ENCODE measurements at places on chromosomes 1 and 21.
A peak's percentile ranks its signal among the peaks of the same experiment; 100 is the strongest.

DNA sequence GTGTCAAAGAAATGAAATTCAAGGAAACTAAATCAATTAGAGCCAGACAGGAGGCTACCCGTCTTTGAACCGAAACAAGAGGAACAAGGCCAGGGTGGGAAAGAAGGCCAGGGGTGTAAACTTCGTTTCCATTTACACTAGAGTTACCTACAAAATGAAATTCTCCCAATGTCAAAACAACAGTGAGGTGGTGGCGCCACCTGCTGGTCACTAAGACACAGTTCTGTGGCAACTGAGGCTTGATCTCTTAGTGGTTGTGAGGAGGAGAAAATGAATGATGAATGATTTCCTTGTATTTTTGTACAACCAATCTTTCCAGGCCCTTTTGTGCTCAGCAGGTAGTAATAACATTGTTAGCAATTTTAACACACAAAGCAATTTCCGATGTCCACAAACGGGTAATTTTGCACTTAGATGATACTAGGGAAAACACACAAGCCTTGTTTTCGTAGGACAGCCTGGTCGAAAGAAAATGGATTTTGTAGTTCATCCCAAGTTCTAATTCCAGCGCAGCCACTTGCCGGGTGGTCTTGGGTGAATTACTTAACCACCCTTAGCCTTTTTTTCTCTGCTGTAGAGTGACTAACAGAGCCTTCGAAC is 54.8 kb upstream of the SOD1 start:
- no peak overlapping the region for H3K27ac ChIP-seq
- DNase-seq: peak; percentile 42
- no peaks in the 10 kb centered on the region for H3K36me3 ChIP-seq
- H3K4me1 ChIP-seq: no peaks in the 10 kb centered on the region

GRCh38 chr1:30888391-30888790 is 20.2 kb downstream of the SDC3 start:
- H3K27me3 ChIP-seq: no peaks in the 10 kb centered on the region
- DNase-seq: peak; percentile 92
- no peak overlapping the region for H3K4me3 ChIP-seq
- peak overlapping the region; percentile 92 for H3K27ac ChIP-seq
- peaks cover 55% of the 10 kb centered on the region for H3K4me1 ChIP-seq

DNA sequence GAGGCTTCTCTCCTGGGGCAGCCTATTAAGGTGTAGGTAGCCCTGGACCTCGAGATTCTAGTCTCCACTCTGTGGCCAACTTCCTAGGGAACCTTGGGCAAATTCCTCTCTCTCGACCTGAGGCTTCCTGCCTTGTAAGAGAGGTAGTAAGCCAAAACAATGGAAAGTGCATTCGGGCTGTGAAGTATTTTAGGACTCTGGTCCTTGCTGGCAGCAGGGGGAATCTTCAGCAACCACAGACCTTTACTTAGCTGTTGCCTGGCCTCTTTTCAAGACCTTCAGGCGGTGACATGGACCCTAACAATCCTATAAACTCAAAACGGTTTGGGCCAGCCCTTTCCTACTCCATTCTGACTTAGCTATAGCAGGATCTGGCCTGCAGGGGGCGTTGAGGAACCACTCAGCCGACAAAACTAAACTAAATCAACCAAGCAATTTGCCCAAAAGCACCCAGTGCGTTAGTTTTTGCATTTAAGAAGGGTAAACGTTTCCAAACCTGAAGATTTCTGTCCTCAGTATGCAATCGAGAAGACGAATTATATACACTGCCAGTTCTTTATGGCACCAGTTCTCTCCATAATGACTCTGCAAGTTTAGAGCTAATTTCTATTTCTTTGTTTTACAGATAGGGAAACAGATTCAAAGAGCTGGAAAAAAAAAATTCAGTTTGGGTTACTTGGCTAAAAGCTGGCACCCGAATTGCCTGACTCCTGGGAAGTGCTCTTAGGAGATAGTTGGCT is 10.9 kb upstream of the SESN2 start:
- H3K4me1 ChIP-seq: peaks cover 33% of the 10 kb centered on the region
- peaks cover 4% of the 10 kb centered on the region for H3K27me3 ChIP-seq
- no peaks in the 10 kb centered on the region for H3K36me3 ChIP-seq
- DNase-seq: peak; percentile 88
- peak overlapping the region; percentile 65 for H3K27ac ChIP-seq

- H3K36me3 ChIP-seq: no peaks in the 10 kb centered on the region
- no peak overlapping the region for H3K27ac ChIP-seq
- no peak overlapping the region for H3K4me3 ChIP-seq
- no peaks in the 10 kb centered on the region for H3K4me1 ChIP-seq
- DNase-seq: no peak
Measured at GRCh38 chr21:36858320-36858957, 108.0 kb downstream of the HLCS start.

GRCh38 chr1:42927920-42928505 is 30.7 kb downstream of the SLC2A1 start:
- H3K27me3 ChIP-seq: no peaks in the 10 kb centered on the region
- DNase-seq: no peak
- H3K4me3 ChIP-seq: no peak overlapping the region

- H3K27me3 ChIP-seq: no peaks in the 10 kb centered on the region
- no peaks in the 10 kb centered on the region for H3K4me1 ChIP-seq
- no peak overlapping the region for H3K27ac ChIP-seq
- no peaks in the 10 kb centered on the region for H3K36me3 ChIP-seq
Measured at GRCh38 chr1:230010603-230011332, 56.3 kb upstream of the GALNT2 start.

DNA sequence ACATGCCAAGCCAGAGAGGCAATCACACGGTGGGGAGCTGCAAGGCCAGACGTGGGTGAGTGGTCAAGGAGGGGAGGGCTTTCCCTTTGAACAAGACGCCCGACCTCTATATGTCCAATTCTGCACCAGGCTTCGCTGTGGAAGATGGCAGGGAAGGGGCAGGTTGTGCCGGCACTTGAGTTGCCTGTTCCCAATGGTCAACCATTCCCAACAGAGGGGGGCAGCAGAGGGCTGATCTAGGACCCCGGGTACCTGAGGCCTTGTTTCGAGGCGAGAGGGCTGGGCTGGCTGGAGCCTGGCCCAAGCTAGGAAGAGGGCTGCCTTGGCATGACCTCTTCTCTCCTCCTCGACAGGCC is 64.9 kb downstream of the TMEM53 start:
- no peaks in the 10 kb centered on the region for H3K36me3 ChIP-seq
- H3K27me3 ChIP-seq: no peaks in the 10 kb centered on the region
- no peak overlapping the region for H3K27ac ChIP-seq
- no peaks in the 10 kb centered on the region for H3K4me1 ChIP-seq

GRCh38 chr1:172469717-172470116 is 25.8 kb upstream of the PIGC start:
- no peak for DNase-seq
- no peaks in the 10 kb centered on the region for H3K27me3 ChIP-seq
- H3K4me3 ChIP-seq: no peak overlapping the region
- no peaks in the 10 kb centered on the region for H3K4me1 ChIP-seq
- no peaks in the 10 kb centered on the region for H3K36me3 ChIP-seq

- H3K27me3 ChIP-seq: no peaks in the 10 kb centered on the region
- H3K4me1 ChIP-seq: peaks cover 11% of the 10 kb centered on the region
- H3K4me3 ChIP-seq: no peak overlapping the region
- no peak for DNase-seq
Measured at GRCh38 chr1:31058012-31058411, 7.5 kb downstream of the PUM1 start.

GRCh38 chr1:183914276-183914675 is 109.4 kb downstream of the RGL1 start:
- DNase-seq: peak; percentile 59
- H3K27me3 ChIP-seq: no peaks in the 10 kb centered on the region
- H3K4me1 ChIP-seq: peaks cover 6% of the 10 kb centered on the region
- no peak overlapping the region for H3K27ac ChIP-seq
- H3K36me3 ChIP-seq: no peaks in the 10 kb centered on the region
- no peak overlapping the region for H3K4me3 ChIP-seq

DNA sequence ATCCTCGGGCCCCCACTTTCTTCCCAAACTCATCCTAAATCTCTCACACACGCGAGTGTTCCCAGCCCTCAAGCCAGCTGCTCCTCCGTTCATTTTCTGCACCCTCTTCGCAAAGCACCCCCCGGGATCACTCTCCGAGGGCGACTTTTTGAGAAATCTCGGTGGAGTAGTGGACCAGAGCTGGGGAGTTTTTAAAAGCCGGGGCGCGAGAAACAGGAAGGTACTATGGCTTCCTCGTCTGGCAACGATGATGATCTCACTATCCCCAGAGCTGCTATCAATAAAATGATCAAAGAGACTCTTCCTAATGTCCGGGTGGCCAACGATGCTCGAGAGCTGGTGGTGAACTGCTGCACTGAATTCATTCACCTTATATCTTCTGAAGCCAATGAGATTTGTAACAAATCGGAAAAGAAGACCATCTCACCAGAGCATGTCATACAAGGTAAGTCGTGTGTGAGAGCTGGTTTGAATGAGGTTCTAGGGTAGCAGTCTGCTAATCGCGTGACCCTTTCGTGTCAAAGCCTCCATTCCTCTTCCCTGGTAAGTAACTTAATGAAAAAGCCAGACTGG is 800 bp downstream of the DR1 start:
- peak overlapping the region; percentile 98 for H3K4me3 ChIP-seq
- peak overlapping the region; percentile 91 for H3K27ac ChIP-seq
- peak; percentile 20 for DNase-seq
- H3K4me1 ChIP-seq: no peaks in the 10 kb centered on the region
- H3K27me3 ChIP-seq: no peaks in the 10 kb centered on the region
- H3K36me3 ChIP-seq: no peaks in the 10 kb centered on the region

DNA sequence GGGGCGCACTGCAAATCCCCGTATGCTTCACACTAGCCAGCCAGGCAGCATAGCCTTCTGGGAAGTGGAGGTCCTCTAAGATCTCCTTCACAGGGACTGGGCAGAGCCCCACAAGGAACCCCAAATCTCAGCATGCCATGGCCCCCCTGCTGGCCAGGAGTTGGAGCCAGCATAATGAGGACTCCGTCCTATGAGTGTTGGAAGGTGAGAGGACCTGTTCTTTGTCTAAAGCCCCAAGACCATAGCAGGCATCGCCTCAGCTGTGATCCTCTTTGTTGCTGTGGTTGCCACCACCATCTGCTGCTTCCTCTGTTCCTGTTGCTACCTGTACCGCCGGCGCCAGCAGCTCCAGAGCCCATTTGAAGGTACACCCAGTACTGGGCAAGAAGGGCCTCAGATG is 1.5 kb downstream of the SHISA4 start:
- DNase-seq: peak; percentile 66
- H3K27ac ChIP-seq: peak overlapping the region; percentile 95
- peak overlapping the region; percentile 82 for H3K4me3 ChIP-seq
- no peaks in the 10 kb centered on the region for H3K27me3 ChIP-seq

DNA sequence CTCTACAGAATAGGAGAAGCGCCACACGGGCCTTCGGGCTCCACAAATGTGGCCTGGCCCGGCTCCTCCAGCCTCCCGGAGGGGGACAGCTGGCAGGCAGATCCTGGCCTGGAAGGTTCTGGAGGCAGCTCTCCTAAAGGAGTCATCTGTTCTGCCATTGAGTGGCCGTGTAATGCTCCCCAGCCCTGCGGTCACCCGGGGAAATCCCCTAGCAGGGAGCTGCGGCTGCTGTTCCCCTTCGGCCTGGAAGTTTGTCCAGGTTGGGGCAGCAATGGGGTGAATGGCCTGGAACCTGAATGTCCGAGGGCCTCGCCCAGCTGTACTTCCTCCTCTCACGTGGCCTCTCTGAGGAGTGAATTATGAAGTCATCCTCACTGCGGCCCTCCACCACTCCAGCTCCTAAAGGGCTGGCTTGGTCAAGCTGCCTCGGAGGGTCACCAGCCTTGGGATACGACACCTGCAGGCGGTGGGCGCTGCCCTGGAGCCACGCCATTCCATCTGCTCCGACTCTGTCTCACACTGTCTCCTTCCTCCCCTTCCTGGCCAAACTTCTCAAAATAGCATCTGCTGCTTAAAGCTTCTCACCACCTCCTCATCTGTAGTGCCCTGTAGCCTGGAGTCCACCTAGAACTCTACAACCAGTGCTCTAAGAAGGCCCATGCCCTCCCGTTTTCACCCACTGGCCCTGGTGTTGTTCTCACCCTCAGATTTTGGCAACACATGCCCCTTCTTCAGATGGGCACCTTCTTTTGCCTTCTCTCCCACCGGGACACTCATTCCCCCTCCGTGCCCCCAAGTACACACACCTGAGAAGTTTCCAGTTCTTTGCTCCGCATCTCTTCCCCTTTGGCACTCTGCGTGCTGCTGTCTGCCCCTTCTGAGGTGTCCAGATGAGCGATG is 54.4 kb upstream of the TMPRSS2 start:
- no peaks in the 10 kb centered on the region for H3K27me3 ChIP-seq
- no peak for DNase-seq
- H3K36me3 ChIP-seq: no peaks in the 10 kb centered on the region
- H3K4me3 ChIP-seq: no peak overlapping the region
- no peaks in the 10 kb centered on the region for H3K4me1 ChIP-seq

DNA sequence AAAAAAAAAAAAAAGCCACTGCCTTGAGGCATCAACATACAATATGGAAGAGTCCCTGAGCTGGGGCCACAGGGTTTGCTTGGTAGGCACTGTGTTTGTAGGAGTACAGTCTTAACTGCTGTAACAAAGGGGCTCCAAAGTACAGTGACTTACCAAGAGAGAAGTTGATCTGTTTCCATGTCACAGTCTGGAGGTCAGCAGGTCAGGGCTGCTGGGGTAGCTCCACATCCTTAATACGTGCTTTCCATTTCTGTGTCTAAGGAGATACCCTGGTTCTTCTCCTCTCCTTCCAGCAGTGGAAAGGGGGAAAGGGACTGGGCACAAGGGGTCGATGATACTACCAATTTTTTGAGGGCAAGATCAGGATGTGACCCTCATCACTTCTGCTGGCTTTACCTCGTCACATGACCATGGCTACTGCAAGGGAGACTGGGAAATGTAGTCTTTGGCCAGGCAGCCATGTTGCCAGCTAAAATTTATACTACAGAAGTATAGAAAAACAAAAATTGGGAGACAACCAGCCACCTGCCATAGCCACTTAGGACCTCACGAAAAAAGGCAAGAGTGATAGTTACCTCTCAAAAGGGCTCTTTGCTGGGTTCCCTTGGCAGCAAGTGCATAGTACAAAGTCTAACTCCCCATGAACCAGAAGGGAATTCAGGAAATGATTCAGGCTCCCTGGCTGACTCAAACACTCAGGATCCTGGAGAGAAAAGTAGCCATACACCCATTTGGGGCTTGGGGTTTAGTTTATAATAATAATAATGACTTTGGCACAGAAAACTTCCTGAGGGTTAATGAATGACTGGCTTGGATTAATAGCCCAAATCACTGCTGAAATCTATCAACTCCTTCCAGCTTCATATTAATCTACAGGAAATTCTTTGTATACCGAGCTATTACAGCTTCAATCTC is 52.7 kb upstream of the ATP5PO start:
- DNase-seq: no peak
- H3K4me3 ChIP-seq: no peak overlapping the region
- H3K4me1 ChIP-seq: no peaks in the 10 kb centered on the region
- H3K36me3 ChIP-seq: no peaks in the 10 kb centered on the region
- H3K27ac ChIP-seq: peak overlapping the region; percentile 59
